Activated CD4-positive, alpha-beta T cell treated with anti-CD3 and anti-CD28 coated beads, Interleukin-2, amount 50 U/mL, for 4 hours (primary cell): ENCODE measurements at places on chromosomes 1 and 21.

- no peak for DNase-seq
Observed at GRCh38 chr1:78069784-78070183, 24.0 kb downstream of the GIPC2 start.

DNA sequence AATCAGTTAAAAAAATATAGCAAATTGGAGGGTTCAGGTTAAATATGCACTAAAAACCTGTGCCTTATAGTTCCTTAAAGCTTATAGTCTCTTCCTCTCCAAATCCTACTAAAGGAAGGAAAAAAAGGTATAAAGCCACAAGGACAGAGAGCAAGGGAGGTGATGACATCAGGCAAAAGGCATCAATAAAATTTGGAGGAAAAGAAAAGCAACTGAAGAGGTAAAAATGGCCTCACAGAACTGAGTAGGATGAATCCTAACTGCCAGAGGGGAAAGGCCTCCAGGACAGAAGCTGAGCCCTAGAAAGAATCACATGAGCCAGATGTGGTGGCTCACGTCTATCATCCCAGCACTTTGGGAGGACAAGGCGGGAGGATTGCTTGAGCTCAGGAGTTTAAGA, 8.1 kb downstream of the CCSAP start:
- no peak for DNase-seq

DNA sequence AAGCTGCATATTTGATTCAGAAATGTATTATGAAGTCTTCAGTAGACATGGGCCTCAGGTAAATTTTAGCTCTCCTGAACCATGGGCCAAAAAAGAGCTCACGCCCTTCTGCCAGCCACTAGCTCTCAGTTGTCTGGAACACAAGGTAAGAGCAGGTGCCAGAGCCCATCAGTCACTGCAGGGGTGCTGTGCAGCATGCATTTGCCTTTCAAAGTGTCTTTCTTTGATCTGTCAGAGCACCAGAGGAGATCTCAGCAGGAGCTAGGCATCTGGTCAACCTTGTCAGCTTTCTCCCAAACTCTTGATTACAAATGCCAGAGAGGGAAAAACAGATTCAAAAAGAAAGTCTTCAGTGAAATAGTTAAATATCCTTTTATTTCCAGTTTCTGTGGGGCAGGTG, 332.3 kb downstream of the COL11A1 start:
- DNase-seq = no peak

GRCh38 chr1:89172468-89173143, 3.2 kb downstream of the GBP7 start:
- no peak for DNase-seq

DNA sequence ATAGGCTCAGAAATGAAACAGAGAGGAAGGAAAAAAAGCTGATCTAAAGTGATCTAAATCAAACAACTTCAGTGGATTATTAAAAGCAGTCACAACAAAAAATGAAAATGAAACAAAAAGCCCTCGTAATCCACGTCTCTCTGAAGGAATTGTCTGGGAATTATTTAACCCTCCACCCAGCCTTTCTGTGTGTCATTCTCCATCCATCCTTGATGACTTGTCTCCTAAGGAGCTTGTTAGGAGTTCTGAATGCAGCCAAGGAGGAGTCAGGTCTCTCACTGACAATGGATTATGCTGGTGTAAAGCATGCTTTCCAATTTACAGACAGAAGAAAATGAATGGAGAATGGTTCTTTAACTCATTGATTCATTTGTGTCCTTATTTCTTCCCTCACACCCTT, 359.3 kb upstream of the RUNX1 start:
- no peak for DNase-seq

- no peak for DNase-seq
Observed at GRCh38 chr1:38258085-38258627, 211.6 kb upstream of the POU3F1 start.

- DNase-seq = no peak
Observed at GRCh38 chr1:214342525-214342924, 61.6 kb downstream of the SMYD2 start.
